ENCODE measurements at places on chromosomes 16 and 17. TPM values are rescaled to one million over a fixed set of nuclear protein-coding genes. Genes with fewer than 3 reads are reported as not detected.
A peak's percentile ranks its signal among the peaks of the same experiment; 100 is the strongest.

GRCh38 chr16:15775663-15776304 is 81.0 kb downstream of the MYH11 start:
- DNase-seq, result peak; percentile 78

DNA sequence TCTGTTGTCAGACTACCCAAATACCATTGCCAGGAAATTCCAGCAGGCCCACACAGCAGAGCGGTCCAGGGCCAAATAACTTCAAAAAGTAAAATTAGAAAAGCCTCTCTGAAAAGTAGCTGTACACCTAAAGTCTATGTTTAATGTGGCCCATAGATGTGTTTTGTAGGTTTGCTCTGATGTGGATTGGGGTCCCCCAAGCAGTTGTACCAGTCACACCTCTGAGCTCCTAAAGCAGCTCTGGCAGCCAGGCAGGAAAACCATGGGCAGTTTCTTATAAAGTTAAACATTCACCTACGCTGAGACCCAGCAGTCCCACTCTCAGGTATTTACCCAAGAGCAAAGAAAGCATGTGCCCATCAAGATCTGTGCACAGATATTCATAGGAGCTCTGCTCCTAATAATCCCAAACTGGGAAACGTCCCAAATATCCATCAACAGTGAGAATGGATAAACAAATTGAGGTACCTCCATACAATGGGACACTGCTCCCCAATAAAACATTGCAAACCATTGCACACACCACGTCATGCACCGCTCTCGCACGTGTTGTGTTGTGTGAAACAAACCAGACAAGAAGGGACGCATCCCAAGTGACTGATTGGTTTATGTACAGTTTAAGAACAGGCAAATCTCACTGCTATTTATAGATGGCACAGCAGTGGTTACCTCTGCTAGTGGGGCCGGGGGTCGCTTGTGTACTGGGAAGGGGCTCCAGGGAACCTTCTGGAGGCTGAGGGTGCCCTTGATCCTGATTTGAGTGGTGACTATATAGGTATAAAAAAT is 15.8 kb upstream of the PRM1 start:
- DNase-seq, result no peak

GRCh38 chr17:1159431-1160180 is 20.2 kb downstream of the ABR start:
- DNase-seq, result no peak

- DNase-seq, result no peak
These were observed 157.0 kb upstream of the CDH11 start for GRCh38 chr16:65278874-65279273.

GRCh38 chr17:73091410-73091769 is 1.1 kb downstream of the SLC39A11 start:
- no peak for DNase-seq

- peak; percentile 42 for DNase-seq
These were observed 11.4 kb downstream of the C16orf95 start for GRCh38 chr16:87305505-87306391.

DNA sequence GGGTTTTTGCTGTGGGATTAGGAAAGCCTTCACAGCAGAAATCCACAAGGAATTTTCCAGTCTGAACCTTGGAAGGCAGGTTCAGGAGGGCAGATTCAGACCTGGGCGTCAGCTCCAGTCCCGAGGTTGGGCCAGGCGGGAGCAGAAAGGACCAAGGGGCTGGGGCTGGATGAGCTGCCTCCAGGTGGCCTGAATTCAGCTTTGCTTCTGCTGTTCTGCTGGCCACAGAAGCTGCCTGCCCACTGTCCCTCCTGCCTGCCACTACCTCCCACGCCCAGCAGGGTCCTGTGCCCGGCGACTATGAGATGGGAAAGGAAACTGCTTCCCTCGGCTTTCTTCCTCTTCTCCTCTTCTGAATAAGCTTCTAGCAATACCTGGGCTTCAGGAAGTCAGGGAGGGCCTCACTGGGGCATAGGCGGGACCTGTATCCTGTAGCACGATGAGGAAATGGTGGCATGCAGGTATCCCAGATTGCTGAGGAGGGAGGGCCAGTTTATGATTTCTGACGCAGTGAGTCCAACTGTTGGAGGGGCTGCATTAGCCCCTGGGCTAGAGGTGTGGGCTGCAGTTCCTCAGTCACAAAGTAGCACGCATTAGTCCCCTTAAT is 18.4 kb downstream of the TBX4 start:
- DNase-seq, result no peak

DNA sequence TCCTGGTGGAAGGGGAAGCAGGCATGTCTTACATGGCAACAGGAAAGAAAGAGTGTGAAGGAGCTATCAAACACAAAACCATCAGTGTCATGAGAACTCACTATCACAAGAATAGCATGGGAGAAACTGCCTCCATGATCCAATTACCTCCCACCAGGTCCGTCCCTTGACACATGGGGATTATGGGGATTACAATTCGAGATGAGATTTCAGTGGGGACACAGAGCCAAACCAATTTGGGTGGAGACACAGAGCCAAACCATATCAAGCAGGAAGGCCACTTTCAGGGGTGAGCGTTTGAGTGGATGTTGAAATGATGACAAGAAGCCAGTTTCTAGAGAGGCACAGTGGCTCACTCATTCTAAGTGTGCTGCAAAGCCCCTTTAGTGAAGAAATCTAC is 143.8 kb downstream of the CPPED1 start:
- no peak for DNase-seq

Gene JPH3
- polyA plus RNA-seq, result 0.37 TPM

DNA sequence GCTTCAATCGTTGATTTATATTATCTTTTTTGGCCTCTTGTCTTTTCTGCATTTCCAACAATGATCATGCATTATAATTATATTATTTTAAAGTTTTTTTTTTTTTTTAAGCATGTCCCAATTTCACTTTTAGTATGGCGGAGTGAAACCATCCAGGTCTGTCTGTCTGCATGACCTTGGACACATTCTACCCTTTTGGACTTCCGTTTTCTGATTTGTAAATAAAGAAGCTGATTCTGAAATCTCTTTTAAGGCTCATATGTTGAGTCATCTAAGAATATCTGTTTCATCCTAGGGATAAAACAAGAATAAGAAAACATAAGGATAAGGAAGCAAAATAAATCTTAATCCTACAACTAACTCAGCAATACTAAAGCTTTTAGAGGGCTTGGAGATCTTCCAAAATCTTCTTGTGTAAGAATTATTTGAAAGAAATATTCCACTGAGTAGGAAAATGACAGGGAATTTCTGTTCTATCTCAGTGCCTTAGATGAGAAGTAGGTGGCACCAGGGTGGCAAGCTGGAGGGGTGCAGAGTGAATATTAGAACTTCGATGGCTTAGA is 195.7 kb upstream of the TOX3 start:
- DNase-seq, result no peak

Data from muscle of leg (tissue), 16 donors.